H1 (cell line): ENCODE measurements at places on chromosomes 6 and 20.
A peak's percentile ranks its signal among the peaks of the same experiment; 100 is the strongest.

DNA sequence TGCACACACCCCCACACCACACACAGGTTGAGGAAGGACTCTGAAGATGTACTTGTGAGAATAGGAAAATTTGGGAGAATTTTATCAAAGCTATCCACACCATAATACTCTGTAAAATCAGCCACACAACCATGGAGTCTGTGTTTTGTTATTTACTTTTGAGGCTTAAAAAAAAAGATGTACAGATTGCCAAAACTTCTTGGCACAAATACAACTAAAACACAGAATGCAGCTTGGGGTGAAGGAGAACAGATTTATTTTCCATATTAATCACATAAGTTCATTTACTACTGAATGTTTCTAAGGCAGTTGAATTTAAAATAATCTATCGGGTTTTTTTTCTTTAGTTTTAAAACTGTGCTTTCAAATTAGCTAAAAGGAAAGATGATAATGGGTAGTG lies 32.8 kb upstream of the KCNQ5 start:
- DNase-seq, result no peak
- H3K27me3 ChIP-seq, result no peaks in the 10 kb centered on the region
- no peak overlapping the region for H3K4me3 ChIP-seq
- no peaks in the 10 kb centered on the region for H3K4me1 ChIP-seq
- no peak overlapping the region for H3K27ac ChIP-seq

- no peaks in the 10 kb centered on the region; the same call in 1 of the 2 replicates for H3K4me1 ChIP-seq
- H3K4me3 ChIP-seq, result no peak overlapping the region
- no peaks in the 10 kb centered on the region for H3K27me3 ChIP-seq
These were observed 45.6 kb downstream of the LY86 start for GRCh38 chr6:6633898-6634734.

DNA sequence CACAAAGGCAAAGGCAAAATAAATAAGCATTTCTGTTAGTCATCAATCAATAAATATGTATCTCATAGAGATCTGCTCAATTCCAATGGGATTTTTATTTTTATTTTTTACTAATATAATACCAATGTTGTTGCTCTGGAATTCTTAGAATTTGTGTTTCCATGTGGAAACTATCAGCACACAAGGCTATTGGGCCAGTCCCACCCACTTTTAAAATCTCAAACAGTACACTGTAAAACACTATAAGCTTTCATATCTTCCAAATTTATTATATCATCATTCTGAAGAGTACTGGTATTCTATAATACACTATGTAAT lies 563.8 kb upstream of the MARCKS start:
- H3K36me3 ChIP-seq, result no peaks in the 10 kb centered on the region
- no peak overlapping the region for H3K27ac ChIP-seq
- H3K27me3 ChIP-seq, result no peaks in the 10 kb centered on the region
- no peaks in the 10 kb centered on the region for H3K4me1 ChIP-seq
- H3K4me3 ChIP-seq, result no peak overlapping the region
- DNase-seq, result no peak

GRCh38 chr20:5180421-5180820 lies 53.6 kb downstream of the CDS2 start:
- peaks cover 4% of the 10 kb centered on the region; the same call in 1 of the 2 replicates for H3K4me1 ChIP-seq
- H3K4me3 ChIP-seq, result no peak overlapping the region
- H3K27ac ChIP-seq, result no peak overlapping the region

DNA sequence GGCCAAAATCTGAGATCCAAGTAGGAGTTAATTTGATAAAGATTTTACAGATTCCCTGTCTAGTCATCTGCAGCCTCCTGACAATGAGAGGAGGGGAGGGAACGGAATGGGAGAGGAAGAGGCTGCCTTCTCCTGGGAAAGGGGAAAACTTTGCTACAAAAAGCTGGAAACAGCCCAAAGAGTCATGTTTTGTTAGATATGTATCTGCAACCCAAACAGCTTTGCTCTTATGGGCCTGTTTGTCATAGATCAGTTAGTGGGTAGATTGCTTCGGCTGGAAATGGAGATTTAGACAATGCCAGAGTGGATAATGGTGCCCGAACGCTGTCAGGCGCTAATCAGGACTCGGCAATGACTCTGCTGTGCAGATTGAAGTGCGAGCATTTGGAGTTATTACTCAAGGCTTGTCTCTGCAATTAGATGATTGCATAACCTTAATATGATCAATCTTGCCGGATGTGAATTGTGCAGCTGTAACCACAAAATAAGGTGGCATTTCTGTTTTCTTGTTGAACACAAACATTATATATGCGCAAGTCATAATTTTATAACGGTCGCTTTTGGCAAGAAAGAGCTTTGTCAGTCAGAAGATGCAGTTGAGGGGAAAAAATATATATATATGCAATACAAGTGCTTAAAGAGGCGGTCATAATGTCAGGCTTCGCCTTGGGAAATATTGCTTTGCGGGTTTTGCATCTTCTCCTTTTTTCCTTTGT lies 92.4 kb upstream of the MAFB start:
- no peak overlapping the region for H3K4me3 ChIP-seq
- no peaks in the 10 kb centered on the region for H3K36me3 ChIP-seq
- no peak overlapping the region for H3K27ac ChIP-seq
- DNase-seq, result no peak
- H3K4me1 ChIP-seq, result no peaks in the 10 kb centered on the region
- no peaks in the 10 kb centered on the region for H3K27me3 ChIP-seq

DNA sequence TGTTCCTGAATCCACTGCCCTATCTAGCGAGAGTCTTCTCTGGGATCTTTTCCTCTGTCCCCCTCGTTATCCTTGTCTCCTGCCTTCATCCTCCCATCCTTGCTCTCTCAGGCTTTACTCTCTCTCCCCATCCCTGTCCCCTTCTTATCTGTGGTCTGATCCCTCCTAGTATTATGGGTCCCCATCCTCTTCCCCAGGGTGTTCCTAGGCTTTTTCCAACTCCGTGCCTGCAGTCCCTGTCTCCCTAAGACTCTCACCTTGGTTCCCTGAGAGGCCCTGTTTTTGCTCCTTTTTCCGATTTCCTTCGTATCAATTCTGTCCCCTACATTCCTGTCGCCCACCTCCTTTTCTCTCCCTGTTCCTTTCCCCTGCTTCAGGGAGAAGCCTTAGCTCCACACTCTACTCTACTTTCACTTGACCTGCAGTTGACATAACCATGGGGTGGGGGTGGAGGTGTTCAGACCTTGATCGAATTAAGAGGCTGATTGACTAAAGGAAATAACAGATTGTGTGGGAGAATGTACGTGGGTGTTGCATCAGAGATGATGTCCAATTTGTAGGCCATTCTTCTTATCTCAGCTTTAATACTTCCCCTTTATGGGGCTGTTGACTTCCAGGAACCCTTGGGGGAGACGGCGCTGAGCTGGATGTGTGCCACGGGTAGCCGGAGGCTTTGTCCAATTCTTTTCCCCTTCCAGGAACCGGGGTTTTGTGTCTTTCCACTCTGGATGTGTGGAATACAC lies 905 bp downstream of the PPARD start:
- peaks cover 7% of the 10 kb centered on the region for H3K4me1 ChIP-seq
- no peak overlapping the region for H3K27ac ChIP-seq
- H3K27me3 ChIP-seq, result no peaks in the 10 kb centered on the region
- H3K36me3 ChIP-seq, result no peaks in the 10 kb centered on the region

- DNase-seq, result no peak
- no peaks in the 10 kb centered on the region for H3K4me1 ChIP-seq
These were observed 10.9 kb upstream of the MYB start for GRCh38 chr6:135170238-135170637.

GRCh38 chr6:82589509-82590206 lies 226.0 kb downstream of the TPBG start:
- H3K36me3 ChIP-seq, result no peaks in the 10 kb centered on the region
- DNase-seq, result peak; percentile 7
- H3K4me1 ChIP-seq, result no peaks in the 10 kb centered on the region
- H3K27me3 ChIP-seq, result no peaks in the 10 kb centered on the region

- H3K27ac ChIP-seq, result no peak overlapping the region
- H3K36me3 ChIP-seq, result no peaks in the 10 kb centered on the region
- H3K4me1 ChIP-seq, result no peaks in the 10 kb centered on the region
- no peaks in the 10 kb centered on the region for H3K27me3 ChIP-seq
These were observed 143.9 kb upstream of the NOX3 start for GRCh38 chr6:155599561-155599960.

GRCh38 chr6:17115251-17116116 lies 13.6 kb downstream of the STMND1 start:
- no peaks in the 10 kb centered on the region for H3K36me3 ChIP-seq
- H3K4me3 ChIP-seq, result no peak overlapping the region
- DNase-seq, result no peak
- H3K27me3 ChIP-seq, result no peaks in the 10 kb centered on the region
- no peaks in the 10 kb centered on the region for H3K4me1 ChIP-seq
- no peak overlapping the region for H3K27ac ChIP-seq

DNA sequence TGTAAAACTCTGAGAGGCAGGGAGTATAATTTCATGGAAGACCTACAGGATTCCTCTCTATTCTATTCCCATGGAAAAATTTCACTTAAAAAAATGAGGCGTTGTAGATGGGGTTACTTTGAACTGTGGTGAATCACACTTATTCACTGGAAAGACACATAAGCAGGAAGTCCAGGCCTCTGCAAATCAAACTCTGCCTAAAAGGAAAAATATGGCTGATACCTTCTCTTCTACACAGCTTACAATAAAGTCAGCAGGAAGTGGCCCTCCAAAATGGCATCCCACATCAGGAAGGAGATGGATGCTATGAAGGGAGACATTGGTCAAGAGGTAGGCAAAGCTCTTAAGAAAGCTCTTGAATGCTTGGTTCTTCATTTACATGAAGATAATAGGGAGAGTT lies 115.9 kb downstream of the FYN start:
- H3K4me3 ChIP-seq, result no peak overlapping the region
- no peaks in the 10 kb centered on the region for H3K4me1 ChIP-seq
- H3K27ac ChIP-seq, result no peak overlapping the region
- no peaks in the 10 kb centered on the region for H3K27me3 ChIP-seq

DNA sequence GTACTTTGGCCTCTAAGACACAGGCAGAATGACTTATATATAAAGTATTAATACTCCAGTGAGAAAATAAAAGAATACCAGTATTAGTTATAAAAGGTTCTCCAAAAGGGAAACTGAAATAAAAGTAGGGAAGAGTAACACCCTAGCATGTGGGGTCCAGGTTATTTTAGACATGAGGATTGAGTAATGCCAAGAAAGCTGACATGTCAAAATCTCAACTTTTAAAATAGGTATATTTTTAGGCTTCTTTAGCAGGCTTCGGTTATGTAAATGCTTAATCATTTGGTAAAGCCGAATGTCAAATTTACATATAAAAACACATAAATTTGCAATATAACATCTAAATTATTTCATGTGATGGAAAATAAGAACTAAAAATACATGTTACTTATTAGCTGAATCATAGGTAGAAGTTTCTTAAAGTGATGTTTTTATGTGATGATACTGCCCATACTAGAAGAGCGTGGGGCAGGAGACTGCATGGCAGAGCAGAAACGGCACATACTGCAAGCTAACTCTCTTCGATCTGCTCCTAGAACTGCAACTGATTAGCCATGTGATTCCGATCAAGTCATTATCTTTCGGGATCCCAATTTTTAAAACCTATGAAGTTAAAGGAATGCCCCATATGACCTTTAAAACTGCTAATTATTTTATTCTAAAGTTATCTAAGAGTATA lies 129.4 kb upstream of the DST start:
- DNase-seq, result no peak
- H3K27me3 ChIP-seq, result no peaks in the 10 kb centered on the region
- peaks cover 14% of the 10 kb centered on the region for H3K4me1 ChIP-seq
- H3K36me3 ChIP-seq, result no peaks in the 10 kb centered on the region
- H3K4me3 ChIP-seq, result no peak overlapping the region

GRCh38 chr20:2227861-2228260 lies 67.9 kb upstream of the TGM3 start:
- H3K4me3 ChIP-seq, result no peak overlapping the region
- H3K27me3 ChIP-seq, result no peaks in the 10 kb centered on the region
- H3K36me3 ChIP-seq, result no peaks in the 10 kb centered on the region

DNA sequence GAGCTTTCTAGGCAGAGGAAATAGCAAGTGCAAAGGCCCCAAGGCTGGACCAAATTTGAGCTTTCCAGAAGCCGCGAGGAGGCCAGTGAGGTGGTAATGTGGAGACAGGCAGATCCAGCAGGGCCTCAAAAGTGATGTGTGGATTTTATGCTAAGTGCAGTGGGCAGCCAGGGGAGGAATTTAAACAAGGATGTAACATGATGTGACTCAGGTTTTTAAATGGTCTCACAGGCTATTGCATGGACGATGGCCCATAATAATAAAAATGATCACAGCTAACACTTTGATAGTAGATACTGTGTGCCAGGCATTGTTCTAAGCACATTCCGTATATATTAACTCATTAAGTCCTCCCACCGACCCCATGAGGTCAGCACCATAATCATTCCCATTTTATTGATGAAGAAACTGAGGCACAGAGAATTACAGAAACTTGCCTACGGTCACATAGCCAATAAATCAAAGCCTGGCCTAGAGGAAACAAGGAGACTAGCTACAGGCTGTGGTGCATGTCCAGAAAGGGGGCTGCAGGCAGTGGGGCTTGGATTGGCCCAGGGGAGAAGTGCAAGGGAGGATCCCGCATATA lies 18.0 kb upstream of the PREX1 start:
- no peaks in the 10 kb centered on the region for H3K4me1 ChIP-seq
- H3K27me3 ChIP-seq, result no peaks in the 10 kb centered on the region
- H3K36me3 ChIP-seq, result no peaks in the 10 kb centered on the region
- no peak overlapping the region for H3K27ac ChIP-seq
- no peak for DNase-seq

- no peak overlapping the region for H3K27ac ChIP-seq
- H3K4me1 ChIP-seq, result peaks cover under 1% of the 10 kb centered on the region; the same call in 1 of the 2 replicates
- H3K4me3 ChIP-seq, result no peak overlapping the region
- no peaks in the 10 kb centered on the region for H3K27me3 ChIP-seq
- H3K36me3 ChIP-seq, result no peaks in the 10 kb centered on the region
- peak; percentile 66 for DNase-seq
These were observed 148.8 kb downstream of the RPS12 start for GRCh38 chr6:132962936-132963868.

DNA sequence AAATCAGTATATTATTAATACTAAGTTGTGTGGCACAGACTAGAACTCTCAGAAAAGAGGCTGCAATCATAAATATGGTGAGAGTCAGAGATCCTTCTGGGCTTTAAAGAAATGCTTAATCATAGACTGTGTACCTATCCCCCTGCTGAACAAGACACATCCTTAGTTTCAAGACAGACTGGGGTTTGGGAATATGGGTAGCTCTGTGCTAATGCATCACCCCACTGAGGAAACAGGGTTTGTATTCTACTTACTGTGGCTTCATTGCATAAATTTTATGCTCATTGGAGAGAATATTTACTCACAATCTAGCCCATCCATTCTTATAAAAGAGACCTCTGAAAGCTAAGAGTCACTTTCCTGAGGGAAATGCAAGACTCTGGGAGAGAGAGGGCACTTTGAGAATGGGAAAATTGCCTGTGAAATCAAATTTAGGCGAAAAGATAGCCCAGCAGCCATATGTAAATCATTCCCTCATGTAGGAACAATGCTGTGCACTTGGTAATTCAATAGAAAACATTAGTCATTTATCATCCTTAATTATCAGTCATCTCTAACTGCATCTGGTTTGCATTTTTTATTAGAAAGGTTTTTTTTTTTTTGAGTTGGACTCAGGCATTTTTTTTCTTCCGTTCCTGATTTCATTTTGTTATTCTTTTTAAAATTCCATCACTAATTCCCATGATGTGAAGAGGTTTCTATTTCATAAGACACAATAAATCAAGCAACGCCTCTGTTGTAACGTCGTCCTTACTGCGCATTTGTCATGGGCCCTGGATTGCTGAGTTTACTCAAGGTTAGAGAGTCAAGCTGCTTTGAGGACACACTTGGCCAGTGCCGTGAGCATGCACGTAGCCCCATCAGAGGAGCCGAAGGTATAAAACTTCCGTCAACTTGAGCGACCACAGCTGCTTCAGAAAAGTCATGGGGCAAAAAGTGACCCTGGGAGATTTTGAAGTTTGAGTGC lies 91.8 kb downstream of the TRMT11 start:
- no peak overlapping the region for H3K27ac ChIP-seq
- no peaks in the 10 kb centered on the region for H3K27me3 ChIP-seq
- H3K36me3 ChIP-seq, result no peaks in the 10 kb centered on the region
- no peak for DNase-seq
